ENCODE measurements at places on chromosomes 3 and 15. TPM values are rescaled to one million over a fixed set of nuclear protein-coding genes. Genes with fewer than 3 reads are reported as not detected.

The DISP2 gene
- total RNA-seq, result 0.13 TPM

The OIP5 gene
- total RNA-seq, result 27.7 TPM

The PLSCR2 gene
- total RNA-seq, result not detected

The THPO gene
- total RNA-seq, result not detected

The CCDC14 gene
- 15.1 TPM for total RNA-seq

The TSC22D2 gene
- total RNA-seq, result 12.5 TPM

The CFAP100 gene
- not detected for total RNA-seq

The CHDH gene
- 0.07 TPM for total RNA-seq

The CCDC39 gene
- not detected for total RNA-seq

The DALRD3 gene
- total RNA-seq, result 44.2 TPM

The B3GNT5 gene
- 27.4 TPM for total RNA-seq

The OR5K1 gene
- not detected for total RNA-seq
